ENCODE measurements at places on chromosomes 7 and 10.

GRCh38 chr7:111560773-111561653 lies 1.3 kb downstream of the IMMP2L start:
- DNase-seq = no peak

DNA sequence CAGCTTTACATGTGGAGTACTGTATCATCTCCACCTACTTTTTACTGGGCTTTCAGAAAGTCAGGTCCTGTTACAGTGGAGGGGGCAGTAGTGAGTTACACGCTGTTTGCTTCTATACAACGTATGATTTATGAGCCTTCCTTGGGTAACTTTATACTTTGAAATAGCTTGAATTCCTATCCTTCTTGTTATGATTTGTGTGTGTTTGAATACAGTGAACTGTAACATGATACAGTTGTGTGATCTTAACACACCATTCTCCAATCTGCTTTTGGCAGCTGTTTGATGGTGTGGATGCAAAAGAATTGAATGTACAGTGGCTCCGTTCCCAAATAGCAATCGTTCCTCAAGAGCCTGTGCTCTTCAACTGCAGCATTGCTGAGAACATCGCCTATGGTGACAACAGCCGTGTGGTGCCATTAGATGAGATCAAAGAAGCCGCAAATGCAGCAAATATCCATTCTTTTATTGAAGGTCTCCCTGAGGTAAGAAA lies 41.7 kb downstream of the SP8 start:
- DNase-seq = no peak

GRCh38 chr7:123998921-123999320 lies 33.9 kb downstream of the TMEM229A start:
- DNase-seq = no peak

- DNase-seq = no peak
These were observed 85.5 kb upstream of the ADO start for GRCh38 chr10:62719061-62719460.

Measured in AG04450 (cell line).